ENCODE measurements at places on chromosomes 2 and 18. TPM values are rescaled to one million over a fixed set of nuclear protein-coding genes. Genes with fewer than 3 reads are reported as not detected.

SLC9A2 gene
- not detected for polyA plus RNA-seq

GRCh38 chr2:64327510-64328414 is 126.2 kb upstream of the LGALSL start:
- peak; percentile 46 for DNase-seq

GRCh38 chr2:47207614-47208013 is 52.5 kb upstream of the STPG4 start:
- DNase-seq = no peak

TSGA10 gene
- polyA plus RNA-seq = 1.2 TPM

KCNJ13 gene
- 0.21 TPM for polyA plus RNA-seq

COL6A3 gene
- 350 TPM for polyA plus RNA-seq

RIT2 gene
- polyA plus RNA-seq = not detected

- DNase-seq = no peak
Observed at GRCh38 chr2:224198436-224198835, 159.3 kb upstream of the SERPINE2 start.

SCYGR6 gene
- polyA plus RNA-seq = not detected

DNA sequence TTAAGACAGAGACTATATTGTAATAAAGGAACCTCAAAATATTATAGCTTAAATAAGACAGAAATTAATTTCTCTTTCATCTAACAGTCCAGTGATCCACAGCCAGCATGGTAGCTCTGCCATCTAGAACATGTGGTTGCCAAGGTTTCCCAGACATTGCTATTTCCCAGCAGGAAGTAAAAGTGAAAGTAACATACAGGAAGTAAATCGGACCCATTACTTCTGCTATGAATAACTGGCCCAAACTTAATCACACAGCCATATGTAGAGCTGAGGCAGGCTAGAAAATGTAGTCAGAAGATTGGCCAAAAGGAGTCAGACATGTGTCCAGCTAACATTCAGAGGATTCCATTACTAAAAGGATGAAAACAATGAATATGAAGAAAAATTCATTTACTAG is 71.0 kb downstream of the NOL4 start:
- peak; percentile 39 for DNase-seq

DNA sequence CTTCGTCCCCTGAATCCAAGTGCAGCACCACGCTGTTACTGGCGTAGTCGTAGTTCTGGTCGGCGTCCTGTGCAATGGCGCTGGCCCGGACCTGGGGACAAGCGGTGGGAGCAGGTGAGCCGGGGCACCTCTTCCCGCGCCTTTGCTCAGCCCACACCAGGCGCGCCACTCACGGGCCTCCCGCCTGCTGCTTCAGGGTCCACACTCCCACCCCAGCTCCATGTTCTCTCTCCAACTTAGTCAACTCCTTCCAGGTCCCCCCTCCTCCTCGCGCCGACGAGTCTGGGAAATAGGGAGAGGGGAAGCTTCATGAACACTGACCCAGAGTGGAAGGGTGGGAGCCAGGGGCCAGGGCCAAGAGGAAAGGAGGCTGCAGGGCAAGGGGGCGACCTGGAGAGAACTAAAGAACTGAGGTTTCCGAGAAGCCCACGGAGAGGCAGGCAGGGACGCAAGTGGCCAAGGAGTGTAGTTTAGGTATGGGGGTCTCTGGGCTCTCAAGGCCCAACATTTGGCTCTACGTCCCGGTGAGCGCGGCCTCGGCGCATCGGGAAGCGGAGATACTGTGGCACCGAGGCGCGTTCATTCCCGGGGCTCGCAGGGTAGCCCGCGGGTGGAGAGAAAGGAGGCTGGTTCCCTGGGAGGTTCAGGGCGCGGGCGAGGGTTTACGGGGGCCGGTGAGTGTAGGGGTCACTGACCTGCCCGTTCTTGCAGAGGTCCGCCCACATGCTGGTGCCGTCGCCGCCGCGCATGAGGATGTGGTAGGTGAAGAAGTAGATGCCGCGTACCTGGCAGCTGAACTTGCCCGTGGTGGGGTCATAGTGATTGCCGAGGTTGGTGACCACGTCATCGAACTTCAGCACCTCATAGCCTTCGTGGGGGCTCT is 1.4 kb downstream of the C1QL2 start:
- no peak for DNase-seq

GRCh38 chr2:154343282-154343681 is 355.2 kb upstream of the KCNJ3 start:
- DNase-seq = peak; percentile 3

TCF23 gene
- not detected for polyA plus RNA-seq
